Gastroesophageal sphincter (tissue), 4 donors: ENCODE measurements at places on chromosomes 11 and 22. TPM values are rescaled to one million over a fixed set of nuclear protein-coding genes. Genes with fewer than 3 reads are reported as not detected.

The CNIH2 gene
- total RNA-seq = not detected

The SCUBE2 gene
- 13.1 TPM for total RNA-seq

The DYNC2H1 gene
- 15.1 TPM for total RNA-seq

The DDX25 gene
- not detected for total RNA-seq

The SCN3B gene
- total RNA-seq = 2.1 TPM

The UBQLNL gene
- total RNA-seq = not detected

The OR10V1 gene
- not detected for total RNA-seq

The RAG2 gene
- total RNA-seq = not detected

The FAM76B gene
- total RNA-seq = 41.7 TPM

The AQP11 gene
- not detected for total RNA-seq

The HBB gene
- 148 TPM for total RNA-seq

The PLAAT2 gene
- total RNA-seq = not detected

The PGGHG gene
- total RNA-seq = 8.5 TPM

The BTG4 gene
- total RNA-seq = not detected

The GRIK4 gene
- 0.20 TPM for total RNA-seq

The TREH gene
- total RNA-seq = not detected

The IL17REL gene
- not detected for total RNA-seq

The SUSD2 gene
- total RNA-seq = 5.0 TPM

The TMEM80 gene
- 65.8 TPM for total RNA-seq

The NAALADL1 gene
- total RNA-seq = 26.9 TPM

The GAB4 gene
- total RNA-seq = not detected

The ELF5 gene
- 1.1 TPM for total RNA-seq
